Activated CD4-positive, alpha-beta T cell treated with anti-CD3 and anti-CD28 coated beads, Interleukin-2, amount 50 U/mL, for 4 hours (primary cell): ENCODE measurements at places on chromosomes 6 and 20.

GRCh38 chr20:610130-611046 lies at the start of gene TCF15:
Gene TCF15, minus strand, starts transcription at chr20:610309. Its CDS starts 72 bp downstream, at chr20:610237.
- no peak for DNase-seq

GRCh38 chr6:141486942-141487341 lies 645.8 kb upstream of the GJE1 start:
- no peak for DNase-seq

DNA sequence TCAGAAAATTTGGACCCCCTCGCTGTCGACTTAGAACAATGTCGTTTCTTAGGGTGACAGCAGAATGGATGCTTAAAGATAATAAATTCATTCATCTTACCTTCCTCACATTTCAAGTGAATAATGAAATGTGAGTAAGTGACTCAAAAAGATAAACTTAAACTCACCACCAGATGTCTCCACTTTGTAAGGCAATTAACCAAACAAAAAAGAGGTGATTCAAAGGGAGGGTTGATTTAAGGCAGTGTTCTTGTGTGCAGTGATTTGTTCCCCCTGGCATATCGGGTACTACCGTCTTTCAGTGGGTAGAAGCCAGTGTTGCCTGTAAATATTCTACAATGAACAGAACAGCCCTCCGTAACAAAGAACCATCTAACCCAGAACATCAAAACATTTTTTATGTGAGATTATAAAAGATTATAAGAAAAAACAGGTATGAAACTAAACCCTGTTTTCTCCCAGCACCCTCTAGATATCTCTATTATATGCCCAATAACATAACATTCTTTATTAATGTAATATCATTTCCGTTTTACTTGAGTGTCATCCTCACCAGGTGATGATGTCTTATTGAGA lies 589.7 kb downstream of the CBLN4 start:
- DNase-seq, result no peak

DNA sequence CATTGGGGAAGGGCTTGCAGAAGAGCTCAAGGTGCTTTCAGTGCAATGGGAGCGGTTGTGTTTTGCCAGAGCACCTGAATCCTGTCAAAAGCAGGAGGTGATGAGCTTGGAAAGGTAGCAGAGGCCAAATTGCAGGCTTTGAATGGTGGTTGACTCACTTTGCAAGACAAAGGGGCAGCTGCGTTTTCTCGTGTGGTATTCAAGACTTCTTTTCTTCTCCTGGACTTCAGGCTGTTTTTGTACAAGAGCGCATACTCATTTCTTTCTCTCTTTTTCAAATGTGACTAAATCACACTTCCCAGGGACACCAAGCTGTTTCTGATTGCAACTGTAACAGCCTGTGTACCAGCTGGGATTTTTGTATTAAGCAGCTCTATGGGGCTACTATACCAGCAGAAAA lies 32.3 kb downstream of the GHRH start:
- DNase-seq, result no peak

- DNase-seq, result no peak
Observed at GRCh38 chr6:112821476-112821875, 474.3 kb downstream of the RFPL4B start.

DNA sequence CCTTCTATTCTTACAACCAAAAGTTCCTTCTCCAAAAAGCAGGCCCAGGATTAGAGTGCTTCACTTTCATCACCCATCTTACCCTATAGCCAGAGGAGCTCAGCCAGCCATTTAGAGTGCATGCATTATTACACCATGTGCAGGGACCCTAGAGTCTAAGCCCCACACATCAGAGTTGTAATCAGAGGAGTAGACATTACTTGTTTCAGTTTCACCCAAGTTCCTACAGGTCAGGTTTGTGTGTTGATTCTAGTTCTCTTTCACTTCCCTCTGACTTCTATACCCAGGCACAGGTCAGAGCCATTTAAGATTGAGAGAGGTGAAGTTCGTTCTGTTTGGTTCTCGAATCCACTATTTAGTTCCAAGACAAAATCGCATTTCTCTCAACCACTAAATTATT lies 16.3 kb upstream of the ARFGEF3 start:
- no peak for DNase-seq

DNA sequence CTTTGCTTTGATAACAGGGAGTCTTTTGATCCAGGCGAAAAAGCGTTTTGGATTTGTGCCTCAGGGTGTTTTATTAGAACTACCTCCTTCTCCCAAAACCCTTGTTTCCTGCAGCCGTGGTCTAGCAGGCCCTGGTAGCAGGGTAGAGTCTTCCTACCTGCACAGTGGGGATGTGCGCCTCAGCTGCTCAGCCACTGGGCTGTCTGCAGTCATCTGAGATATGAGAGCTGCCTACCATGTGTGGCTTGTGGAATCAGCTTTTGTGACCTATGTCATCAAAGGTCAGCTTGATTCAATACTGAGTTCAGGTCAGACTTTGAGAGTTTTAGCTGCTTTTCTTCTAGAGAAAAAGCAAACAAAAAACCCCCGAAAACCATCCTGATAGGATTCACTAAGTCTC lies 279.5 kb downstream of the CLIC5 start:
- no peak for DNase-seq

GRCh38 chr20:9088556-9088955 lies 19.7 kb downstream of the PLCB4 start:
- DNase-seq, result no peak

GRCh38 chr20:23880417-23880816 lies 869 bp upstream of the CST5 start:
- no peak for DNase-seq

DNA sequence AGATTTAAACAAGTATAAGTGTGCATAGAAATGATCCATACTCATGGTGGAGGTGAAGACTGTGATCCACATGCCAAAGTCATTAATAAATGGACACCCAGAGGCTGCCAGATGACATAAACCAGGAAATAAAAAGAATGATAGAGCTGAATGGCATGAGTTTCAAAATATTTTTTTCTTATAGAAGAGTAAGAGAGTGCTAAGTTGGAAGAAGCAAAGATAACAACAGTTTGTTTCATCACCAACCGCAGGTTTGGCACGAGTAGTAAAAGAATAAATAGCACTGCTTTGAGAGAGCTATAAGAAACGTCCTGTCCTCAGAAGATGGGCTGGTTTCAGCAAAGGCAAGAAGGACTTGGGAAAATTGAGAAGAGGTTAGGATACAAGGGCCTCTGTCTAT lies 246.9 kb downstream of the UBE3D start:
- no peak for DNase-seq

GRCh38 chr6:97040355-97040860 lies 115.9 kb downstream of the KLHL32 start:
- no peak for DNase-seq
